ENCODE measurements at places on chromosomes 2 and 18.
A peak's percentile ranks its signal among the peaks of the same experiment; 100 is the strongest.

GRCh38 chr2:114684403-114684802 lies 242.0 kb downstream of the DPP10 start:
- DNase-seq, result no peak

DNA sequence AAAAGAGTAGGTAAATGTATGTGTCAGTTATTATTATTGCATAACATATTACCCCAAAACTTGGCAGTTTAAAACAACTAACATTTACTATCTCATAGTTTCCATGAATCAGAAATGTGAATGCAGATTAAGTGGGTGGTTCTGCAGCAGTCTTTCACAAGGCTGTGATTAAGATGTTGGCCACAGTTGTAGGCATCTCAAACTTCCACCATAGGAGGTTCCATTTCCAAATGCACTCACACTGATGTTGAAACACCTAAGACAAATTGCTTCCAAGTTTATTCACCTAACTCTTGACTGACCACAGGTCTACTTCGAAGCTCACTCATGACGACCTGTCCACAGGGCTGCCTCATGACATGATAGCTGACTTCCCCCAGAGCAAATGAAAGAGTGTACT lies 360.8 kb downstream of the GRB14 start:
- DNase-seq, result no peak

DNA sequence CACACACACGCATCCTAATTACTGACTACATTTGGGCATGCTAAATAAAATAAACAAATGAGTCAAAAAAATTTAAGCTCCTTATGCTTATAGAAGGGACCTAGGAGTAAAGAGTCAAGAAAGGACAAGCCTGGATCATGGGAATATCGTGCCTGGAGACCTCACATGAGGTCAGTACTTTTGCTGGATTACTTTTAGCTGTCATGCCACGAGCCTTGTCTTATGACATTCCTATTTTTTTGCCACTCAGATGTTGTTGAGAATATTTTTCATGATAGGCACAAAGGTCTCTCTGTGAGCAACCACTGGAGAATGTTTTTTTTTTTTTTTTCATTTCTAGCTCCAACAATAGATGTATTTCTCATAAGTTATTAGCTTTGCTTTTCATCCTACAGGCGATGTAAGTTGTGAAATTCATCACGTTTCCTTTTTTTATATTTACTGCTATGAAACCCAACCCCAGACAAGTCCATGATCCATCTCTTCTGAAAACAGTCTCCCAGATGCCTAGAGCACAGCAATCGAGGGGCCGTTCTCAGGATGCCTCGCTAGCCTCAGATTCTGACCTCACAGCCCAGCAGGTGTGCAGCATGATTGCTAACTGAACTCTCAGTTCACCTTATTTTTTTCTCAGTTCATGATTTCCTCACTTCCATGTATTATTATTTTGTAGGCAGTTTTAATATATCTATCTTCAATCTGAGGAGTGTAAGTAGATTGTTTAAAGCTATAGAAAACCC lies 464.5 kb downstream of the IRS1 start:
- peak; percentile 79 for DNase-seq

DNA sequence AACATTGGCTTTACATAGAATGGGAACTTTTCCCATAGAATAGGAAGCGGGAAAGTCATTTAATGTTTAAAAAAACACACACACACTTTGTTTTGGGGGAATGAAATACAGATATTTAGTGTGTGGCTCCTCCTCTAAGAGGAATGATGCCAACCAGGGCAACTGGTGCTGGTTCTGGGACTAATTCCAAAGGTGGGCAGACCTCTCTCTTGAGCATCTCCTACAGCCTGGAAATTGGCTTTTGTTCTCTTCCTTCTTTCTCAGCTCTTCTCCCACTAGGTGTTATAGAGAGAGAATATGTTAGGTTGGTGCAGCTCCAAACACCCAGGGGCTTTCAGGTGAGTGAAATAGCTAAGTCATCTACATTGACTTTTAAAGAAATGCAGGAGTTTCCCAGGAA lies 190.1 kb downstream of the RAD51AP2 start:
- no peak for DNase-seq

GRCh38 chr2:238069877-238070276 lies 9.1 kb downstream of the SCLY start:
- no peak for DNase-seq

DNA sequence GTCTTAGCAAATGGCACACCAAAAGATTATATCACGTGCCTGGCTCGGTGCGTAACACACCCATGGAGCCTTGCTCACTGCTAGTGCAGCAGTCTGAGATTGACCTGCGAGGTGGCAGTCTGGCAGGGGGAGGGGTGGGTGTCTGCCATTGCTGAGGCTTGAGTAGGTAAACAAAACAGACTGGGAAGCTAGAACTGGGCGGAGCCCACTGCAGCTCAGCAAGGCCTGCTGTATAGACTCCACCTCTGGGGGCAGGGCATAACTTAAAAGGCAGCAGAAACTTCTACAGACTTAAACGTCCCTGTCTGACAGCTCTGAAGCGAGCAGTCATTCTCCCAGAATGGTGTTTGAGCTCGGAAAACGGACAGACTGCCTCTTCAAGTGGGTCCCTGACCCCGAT lies 55.9 kb upstream of the FSHR start:
- no peak for DNase-seq
